Large intestine (tissue), 12 donors: ENCODE measurements at places on chromosomes 1 and 21.

DNA sequence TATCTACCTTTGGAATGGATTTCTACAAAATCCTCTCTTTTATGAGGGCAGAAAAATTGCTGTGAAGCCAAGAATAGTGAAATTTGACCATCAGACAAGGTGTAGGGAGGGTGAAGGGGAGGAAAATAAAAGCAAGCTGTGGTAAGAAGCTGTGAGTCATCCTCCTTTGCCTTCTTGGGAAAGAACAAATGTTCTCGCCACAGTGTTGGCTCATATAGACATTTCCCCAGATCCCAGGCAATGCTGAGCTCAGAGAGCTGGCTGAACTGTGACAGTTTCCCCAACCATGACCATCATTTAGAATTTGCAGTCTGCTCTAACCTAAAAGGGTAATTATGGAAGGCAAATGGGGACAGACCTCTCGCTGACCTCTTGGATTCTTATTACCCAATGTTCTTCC lies 235.4 kb downstream of the PBX1 start:
- peak overlapping the region; percentile 27 for H3K27ac ChIP-seq
- H3K4me3 ChIP-seq, result no peak overlapping the region
- H3K4me1 ChIP-seq, result peaks cover 3% of the 10 kb centered on the region
- no peaks in the 10 kb centered on the region for H3K27me3 ChIP-seq

GRCh38 chr1:172894349-172895049 lies 156.2 kb downstream of the TNFSF18 start:
- H3K36me3 ChIP-seq, result no peaks in the 10 kb centered on the region
- no peaks in the 10 kb centered on the region for H3K4me1 ChIP-seq
- no peak overlapping the region for H3K4me3 ChIP-seq

DNA sequence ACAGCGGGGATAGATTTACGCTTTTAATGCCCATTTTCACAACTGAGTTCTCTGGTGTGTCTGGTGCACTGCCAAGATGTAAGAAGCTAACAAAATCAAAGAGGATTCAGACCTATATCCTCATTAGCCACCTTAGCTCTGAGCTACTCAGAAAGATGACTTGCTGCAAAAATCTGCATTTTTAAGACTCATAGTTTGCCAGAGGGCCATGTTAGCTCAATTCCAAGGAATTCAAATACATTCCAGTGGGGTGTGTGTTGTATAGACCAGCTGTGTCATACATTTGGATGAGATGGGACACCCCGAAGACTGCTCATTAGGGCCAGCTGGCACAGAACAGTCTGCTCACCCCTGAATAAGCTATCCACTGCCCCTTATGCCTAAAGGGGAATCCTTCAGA lies 8.9 kb downstream of the DENND2D start:
- H3K4me1 ChIP-seq, result peaks cover 49% of the 10 kb centered on the region
- no peaks in the 10 kb centered on the region for H3K27me3 ChIP-seq
- peaks cover 50% of the 10 kb centered on the region for H3K36me3 ChIP-seq
- DNase-seq, result no peak
- peak overlapping the region; percentile 85 for H3K27ac ChIP-seq

DNA sequence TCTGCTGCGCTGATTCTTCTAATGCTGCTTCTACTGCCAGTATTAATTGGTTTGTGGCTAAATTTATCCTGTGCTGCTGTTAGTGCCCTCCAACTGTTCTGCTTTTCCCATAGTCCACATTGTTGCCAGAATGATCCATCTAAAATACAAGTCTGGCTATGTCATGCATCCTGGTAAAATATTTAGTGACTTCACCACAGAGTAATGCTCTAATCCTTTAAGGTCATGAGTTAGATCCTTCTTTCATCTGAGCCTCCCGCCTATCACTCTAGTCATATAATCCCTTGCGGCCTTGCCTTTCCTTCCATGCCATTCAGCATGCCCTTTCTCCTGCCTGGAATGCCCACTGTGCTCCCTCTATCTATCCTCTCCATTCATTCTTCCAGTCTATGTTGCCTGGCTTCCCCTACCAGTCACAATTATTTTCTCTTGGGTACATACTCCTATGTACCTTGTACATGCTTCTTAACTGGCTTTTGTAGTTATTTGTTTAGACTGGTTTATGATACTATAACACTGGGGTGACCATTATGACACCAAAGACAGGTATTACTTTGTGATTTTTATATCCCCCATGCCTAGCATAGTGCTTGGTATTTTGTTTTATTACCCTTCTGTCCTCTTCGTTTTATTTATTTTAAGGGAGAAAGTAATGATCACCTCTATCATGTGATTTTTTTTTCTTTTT lies 144.0 kb downstream of the MAGI3 start:
- no peak overlapping the region for H3K27ac ChIP-seq
- no peaks in the 10 kb centered on the region for H3K36me3 ChIP-seq
- H3K4me3 ChIP-seq, result no peak overlapping the region
- H3K27me3 ChIP-seq, result no peaks in the 10 kb centered on the region
- no peaks in the 10 kb centered on the region for H3K4me1 ChIP-seq
- no peak for DNase-seq

GRCh38 chr1:78143152-78143551 lies 97.4 kb downstream of the GIPC2 start:
- DNase-seq, result no peak
- H3K27ac ChIP-seq, result peak overlapping the region; percentile 83
- H3K27me3 ChIP-seq, result no peaks in the 10 kb centered on the region
- no peak overlapping the region for H3K4me3 ChIP-seq
